ENCODE measurements at places on chromosomes 2 and 18. TPM values are rescaled to one million over a fixed set of nuclear protein-coding genes. Genes with fewer than 3 reads are reported as not detected.

DNA sequence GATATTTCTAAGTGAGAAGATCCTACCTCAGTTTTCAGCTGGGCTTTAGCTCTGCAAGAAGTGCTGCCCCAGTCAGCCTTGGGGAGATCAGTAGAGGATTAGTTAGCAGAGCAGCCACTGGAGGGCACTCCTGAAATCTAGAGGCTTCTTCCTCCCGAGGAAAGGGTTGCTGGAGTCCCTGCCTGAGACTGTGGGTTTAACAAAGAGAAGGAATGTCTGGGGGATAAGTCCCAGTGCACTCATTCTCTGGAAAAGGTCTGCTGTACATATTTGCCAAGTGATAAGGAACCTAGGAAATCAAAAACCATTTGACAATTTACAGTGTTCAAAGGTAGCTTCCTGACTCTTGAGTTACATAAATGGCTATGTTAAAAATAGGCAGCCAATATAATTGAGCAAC is 207.2 kb downstream of the SLC8A1 start:
- H3K36me3 ChIP-seq: no peaks in the 10 kb centered on the region
- no peak overlapping the region for H3K4me3 ChIP-seq
- H3K4me1 ChIP-seq: no peaks in the 10 kb centered on the region
- peak; percentile 22 for DNase-seq
- H3K27me3 ChIP-seq: no peaks in the 10 kb centered on the region

Gene SNORC
- total RNA-seq: 0.97 TPM

DNA sequence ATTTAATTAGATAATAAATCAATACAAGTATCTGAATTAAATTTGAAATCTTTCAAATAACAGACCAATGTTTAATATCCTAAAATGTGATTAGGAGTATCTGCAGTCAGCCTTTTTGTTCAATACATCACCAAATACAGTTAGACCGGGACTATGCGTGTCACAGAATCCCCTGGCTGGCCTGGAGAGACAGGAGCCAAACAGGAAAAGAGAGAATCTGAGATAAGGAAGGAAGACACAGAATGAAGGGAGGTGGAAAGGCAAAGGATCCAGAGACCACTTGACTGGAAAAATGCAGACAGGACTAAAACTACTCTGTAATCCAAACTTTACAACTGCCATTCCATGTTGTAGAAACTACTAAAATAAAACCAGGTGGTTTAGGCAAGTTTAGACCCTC is 66.3 kb downstream of the SIGLEC15 start:
- H3K27me3 ChIP-seq: no peaks in the 10 kb centered on the region
- no peak for DNase-seq

Gene ALPP
- total RNA-seq: not detected

- H3K36me3 ChIP-seq: no peaks in the 10 kb centered on the region
- no peak overlapping the region for H3K27ac ChIP-seq
- H3K4me3 ChIP-seq: peak overlapping the region; percentile 59
- peaks cover 74% of the 10 kb centered on the region for H3K27me3 ChIP-seq
Measured at GRCh38 chr2:101150306-101151145, 656 bp downstream of the TBC1D8 start.

DNA sequence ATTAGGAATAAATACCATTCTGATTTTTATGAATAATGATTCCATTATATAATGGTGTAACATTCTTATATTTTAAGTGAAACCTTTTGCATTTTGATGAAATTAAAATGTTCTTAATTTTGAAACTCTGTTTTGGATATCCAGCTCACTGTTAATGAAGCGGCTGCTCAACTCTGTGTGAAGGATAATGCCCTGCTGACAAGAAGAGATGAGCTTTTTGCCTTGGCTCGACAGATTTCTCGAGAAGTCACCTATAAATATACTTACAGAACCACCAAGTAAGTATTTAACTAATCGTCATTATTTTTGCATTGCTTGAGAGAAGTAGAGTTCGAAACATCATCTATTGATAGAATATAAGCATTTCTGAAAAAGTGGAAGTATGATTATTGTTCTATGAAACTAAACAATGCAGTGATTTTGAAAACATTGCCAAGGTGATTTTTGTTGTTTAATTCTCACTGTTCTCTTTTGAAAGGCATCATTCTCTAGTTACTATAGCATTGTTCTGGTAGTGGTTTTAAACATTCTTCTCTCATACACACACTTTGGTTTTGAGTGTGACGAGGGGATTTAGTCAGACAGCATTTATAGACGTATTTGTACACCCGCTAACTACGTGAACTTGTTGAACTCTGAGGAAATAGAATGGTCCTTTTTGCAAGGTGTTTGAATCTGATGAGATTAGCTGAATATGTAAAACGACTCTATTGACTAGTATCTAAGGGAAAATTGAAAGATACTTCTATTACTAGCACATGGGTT is 21.5 kb downstream of the NAB1 start:
- DNase-seq: no peak
- H3K4me3 ChIP-seq: no peak overlapping the region
- H3K36me3 ChIP-seq: peaks cover 43% of the 10 kb centered on the region
- H3K27ac ChIP-seq: no peak overlapping the region
- peaks cover 25% of the 10 kb centered on the region for H3K4me1 ChIP-seq

DNA sequence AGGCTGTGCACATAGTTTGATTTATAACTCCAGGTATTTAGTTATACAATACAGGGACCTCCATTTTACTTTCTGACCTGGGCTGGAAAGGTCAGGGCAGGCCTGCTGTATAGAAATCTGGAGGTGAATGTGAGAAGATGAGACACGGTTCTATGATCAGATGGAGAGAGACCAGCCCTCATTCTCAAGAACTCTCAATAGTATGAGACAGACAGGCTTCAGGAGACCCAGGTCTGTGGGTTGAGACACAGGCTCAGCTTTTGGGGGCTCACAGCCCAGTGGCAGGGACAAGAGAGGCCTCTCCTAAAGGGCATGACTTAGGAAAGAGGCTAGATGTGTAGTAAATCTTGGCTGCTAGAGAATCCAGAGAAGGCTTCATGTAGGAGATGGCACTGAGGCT is 719 bp upstream of the ATP6V1B1 start:
- H3K4me3 ChIP-seq: no peak overlapping the region
- H3K4me1 ChIP-seq: no peaks in the 10 kb centered on the region

DNA sequence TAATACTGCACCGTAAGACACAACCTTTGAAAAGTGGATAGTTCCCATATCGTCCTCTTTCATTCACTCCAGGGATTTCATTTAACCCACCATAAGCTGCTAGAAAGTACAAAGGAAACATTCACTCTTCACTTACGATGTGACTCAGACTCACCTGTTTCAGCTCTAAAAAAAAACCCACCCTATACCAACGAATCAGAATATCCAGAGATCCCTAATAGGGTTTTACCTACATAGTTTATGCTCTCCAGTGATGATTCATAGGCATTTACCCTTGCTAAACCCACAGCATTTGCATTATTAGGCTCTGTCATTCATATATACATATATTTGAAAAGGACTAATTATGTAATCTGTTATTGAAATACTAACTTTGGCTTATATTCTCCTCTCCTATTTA is 60.2 kb downstream of the PRPF40A start:
- H3K27me3 ChIP-seq: no peaks in the 10 kb centered on the region
- DNase-seq: no peak
- H3K27ac ChIP-seq: no peak overlapping the region
- peaks cover 55% of the 10 kb centered on the region for H3K36me3 ChIP-seq
- no peak overlapping the region for H3K4me3 ChIP-seq
- peaks cover 5% of the 10 kb centered on the region for H3K4me1 ChIP-seq

Gene NCKAP5
- not detected for total RNA-seq

- peak overlapping the region; percentile 90 for H3K27ac ChIP-seq
- no peak for DNase-seq
- H3K27me3 ChIP-seq: no peaks in the 10 kb centered on the region
- H3K4me3 ChIP-seq: peak overlapping the region; percentile 49
- peaks cover 97% of the 10 kb centered on the region for H3K4me1 ChIP-seq
Measured at GRCh38 chr2:98470851-98471255, 26.2 kb downstream of the INPP4A start.

DNA sequence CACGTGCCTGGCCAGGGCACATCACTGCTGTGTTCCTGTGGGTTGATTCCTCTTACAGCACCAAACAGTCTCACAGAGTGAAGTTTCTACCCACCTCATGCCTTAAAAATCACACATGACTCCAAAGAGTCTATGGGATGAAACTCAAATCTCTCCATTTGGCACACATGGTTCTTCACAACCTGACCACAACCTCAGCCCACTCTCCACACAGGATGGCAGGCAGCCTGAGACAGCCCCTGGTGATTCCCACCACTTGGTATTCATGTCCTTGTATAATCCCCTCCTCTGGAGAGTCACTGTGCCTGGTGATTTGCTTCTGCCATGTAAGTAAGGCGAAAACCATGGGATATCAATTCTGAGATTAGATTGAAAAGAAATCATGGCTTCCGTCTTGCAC is 46.2 kb downstream of the LBH start:
- peaks cover 19% of the 10 kb centered on the region for H3K4me1 ChIP-seq
- no peak overlapping the region for H3K27ac ChIP-seq
- peaks cover 1% of the 10 kb centered on the region for H3K27me3 ChIP-seq
- H3K4me3 ChIP-seq: no peak overlapping the region
- peaks cover 4% of the 10 kb centered on the region for H3K36me3 ChIP-seq

DNA sequence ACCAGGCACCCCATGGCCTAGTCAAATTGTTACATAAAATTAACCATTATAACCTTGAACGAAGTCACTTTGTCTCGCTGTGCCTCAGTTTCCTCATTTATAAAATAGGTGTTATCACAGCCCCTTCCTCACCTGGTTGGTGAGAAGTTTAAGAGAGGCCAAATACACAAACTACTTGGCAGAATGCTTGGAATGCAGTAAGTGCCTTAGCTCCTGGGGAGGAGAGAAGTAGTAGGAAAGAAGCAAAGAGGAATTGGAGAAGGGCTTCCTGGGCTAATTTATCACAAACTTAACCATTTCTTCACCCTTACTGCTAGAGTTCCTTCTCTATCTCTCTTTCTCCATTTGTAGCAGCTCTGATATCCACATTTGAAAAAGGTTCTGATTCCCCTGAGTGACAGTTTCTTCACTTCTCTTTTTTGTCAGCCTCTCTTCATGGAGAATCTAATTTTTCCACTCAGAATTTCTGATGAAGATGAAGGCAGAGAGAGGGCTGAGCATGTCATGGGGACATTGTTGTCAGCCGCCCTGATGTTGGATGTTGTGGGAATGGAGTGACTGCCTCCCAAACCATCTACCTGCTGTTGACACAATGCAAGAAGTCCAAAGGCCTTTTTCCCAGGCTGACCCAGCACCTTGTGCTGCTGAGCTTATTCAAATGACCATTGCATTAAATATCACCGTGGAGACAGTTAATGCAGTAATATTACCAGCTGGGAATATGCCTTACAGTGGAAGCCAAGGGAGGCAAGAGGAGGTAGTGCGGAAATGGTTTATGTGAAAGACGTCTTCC is 60.4 kb downstream of the BOD1L2 start:
- H3K4me1 ChIP-seq: peaks cover 10% of the 10 kb centered on the region
- no peaks in the 10 kb centered on the region for H3K36me3 ChIP-seq
- H3K4me3 ChIP-seq: no peak overlapping the region
- H3K27me3 ChIP-seq: peaks cover 30% of the 10 kb centered on the region
- no peak overlapping the region for H3K27ac ChIP-seq

Gene BOK
- total RNA-seq: not detected

Gene RAB31
- total RNA-seq: 0.92 TPM

GRCh38 chr2:173692068-173692467 is 273.1 kb downstream of the SP3 start:
- no peak overlapping the region for H3K4me3 ChIP-seq
- no peak for DNase-seq
- no peaks in the 10 kb centered on the region for H3K36me3 ChIP-seq

DNA sequence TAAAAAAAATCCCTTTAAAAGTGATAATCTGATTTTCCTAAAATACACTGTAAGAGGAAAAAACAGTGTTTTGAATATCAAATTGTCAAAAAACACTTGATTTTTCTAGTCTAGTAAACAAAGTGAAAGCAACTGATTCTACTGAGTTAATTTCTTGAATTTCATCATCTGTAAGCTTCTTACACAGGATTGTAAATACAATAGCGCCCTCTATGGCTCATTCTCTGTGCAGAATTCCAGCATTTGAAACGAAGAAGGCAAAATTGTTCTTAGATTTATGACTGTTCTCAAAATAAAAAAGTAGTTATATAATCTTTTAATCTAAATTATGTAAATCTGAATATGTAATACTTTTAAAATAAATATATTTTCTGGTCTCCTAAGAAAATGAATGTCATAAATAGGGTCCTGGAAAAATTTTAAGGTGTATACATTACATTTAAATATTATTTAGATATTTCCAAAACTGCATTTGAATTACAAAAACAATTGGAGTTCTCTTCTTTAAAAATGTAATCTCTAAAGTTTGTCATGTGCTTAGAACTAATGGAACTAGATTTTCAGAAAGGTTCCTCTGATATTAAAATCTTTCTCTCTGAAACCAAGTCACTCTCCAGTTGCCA is 176.9 kb upstream of the MC4R start:
- H3K36me3 ChIP-seq: no peaks in the 10 kb centered on the region
- H3K27me3 ChIP-seq: no peaks in the 10 kb centered on the region
- H3K4me1 ChIP-seq: no peaks in the 10 kb centered on the region

GRCh38 chr2:237314681-237315080 is 99.3 kb downstream of the COL6A3 start:
- no peaks in the 10 kb centered on the region for H3K27me3 ChIP-seq
- H3K4me1 ChIP-seq: no peaks in the 10 kb centered on the region
- no peak overlapping the region for H3K4me3 ChIP-seq
- H3K27ac ChIP-seq: no peak overlapping the region
- H3K36me3 ChIP-seq: no peaks in the 10 kb centered on the region

GRCh38 chr2:128390991-128391630 is 72.4 kb upstream of the HS6ST1 start:
- peaks cover 2% of the 10 kb centered on the region for H3K27me3 ChIP-seq
- H3K36me3 ChIP-seq: no peaks in the 10 kb centered on the region
- no peaks in the 10 kb centered on the region for H3K4me1 ChIP-seq
- no peak overlapping the region for H3K4me3 ChIP-seq
- H3K27ac ChIP-seq: no peak overlapping the region

DNA sequence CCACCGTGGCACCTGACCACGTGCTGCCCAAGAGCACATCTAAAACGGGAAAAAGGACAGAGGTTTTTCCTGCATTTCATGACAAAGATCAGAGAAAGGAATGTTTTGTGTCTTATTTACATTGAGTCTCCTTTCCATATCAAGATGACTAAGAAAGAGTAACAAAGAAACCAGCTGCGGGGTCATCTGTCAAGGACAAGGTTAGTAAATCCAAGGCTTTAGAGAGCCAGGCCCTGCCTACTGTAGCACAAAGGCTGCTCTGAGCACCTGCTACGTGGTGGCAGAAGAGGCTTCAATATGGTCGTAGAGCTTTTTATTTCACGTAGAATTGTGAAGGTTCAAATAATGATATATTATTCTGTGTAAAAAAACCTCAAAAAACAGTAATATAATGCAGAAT is 51.0 kb downstream of the PRELID3A start:
- no peaks in the 10 kb centered on the region for H3K4me1 ChIP-seq
- no peak overlapping the region for H3K4me3 ChIP-seq
- no peaks in the 10 kb centered on the region for H3K36me3 ChIP-seq
- no peak overlapping the region for H3K27ac ChIP-seq

Gene LAMA3
- 0.54 TPM for total RNA-seq

DNA sequence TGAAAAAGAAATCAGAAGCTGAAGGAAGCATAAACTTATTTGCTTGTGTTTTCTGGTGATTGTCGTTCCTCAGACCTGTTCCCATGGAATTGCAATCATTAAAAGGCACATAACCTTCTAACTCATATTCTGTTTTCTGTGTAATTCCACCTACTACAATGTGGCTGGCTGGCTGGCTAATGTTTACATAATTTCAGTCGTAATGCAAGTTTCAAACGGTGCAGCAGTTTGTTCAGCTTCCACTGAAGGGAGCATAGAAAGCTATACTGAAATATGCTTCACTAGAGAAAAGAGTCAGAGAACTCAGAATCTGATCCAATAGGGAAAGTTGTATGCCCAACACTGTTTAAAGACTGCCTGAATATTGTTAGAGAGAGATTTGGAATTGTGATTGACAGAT is 27.1 kb upstream of the SCN7A start:
- H3K36me3 ChIP-seq: no peaks in the 10 kb centered on the region
- no peaks in the 10 kb centered on the region for H3K27me3 ChIP-seq
- H3K27ac ChIP-seq: no peak overlapping the region
- no peaks in the 10 kb centered on the region for H3K4me1 ChIP-seq
- H3K4me3 ChIP-seq: no peak overlapping the region

Data from activated CD4-positive, alpha-beta T cell treated with anti-CD3 and anti-CD28 coated beads, Interleukin-2, amount 10 ng/mL, durations not matched to agents 7 days and 5 days (primary cell).